ENCODE measurements at places on chromosomes 5 and 9. TPM values are rescaled to one million over a fixed set of nuclear protein-coding genes. Genes with fewer than 3 reads are reported as not detected.

GRCh38 chr5:148992265-148992664 is 70.6 kb downstream of the SH3TC2 start:
- no peak for DNase-seq
- no peaks in the 10 kb centered on the region for H3K4me1 ChIP-seq
- H3K4me3 ChIP-seq = no peak overlapping the region
- H3K27me3 ChIP-seq = peaks cover 21% of the 10 kb centered on the region
- no peaks in the 10 kb centered on the region for H3K36me3 ChIP-seq

SMIM33 gene
- total RNA-seq = not detected

DNA sequence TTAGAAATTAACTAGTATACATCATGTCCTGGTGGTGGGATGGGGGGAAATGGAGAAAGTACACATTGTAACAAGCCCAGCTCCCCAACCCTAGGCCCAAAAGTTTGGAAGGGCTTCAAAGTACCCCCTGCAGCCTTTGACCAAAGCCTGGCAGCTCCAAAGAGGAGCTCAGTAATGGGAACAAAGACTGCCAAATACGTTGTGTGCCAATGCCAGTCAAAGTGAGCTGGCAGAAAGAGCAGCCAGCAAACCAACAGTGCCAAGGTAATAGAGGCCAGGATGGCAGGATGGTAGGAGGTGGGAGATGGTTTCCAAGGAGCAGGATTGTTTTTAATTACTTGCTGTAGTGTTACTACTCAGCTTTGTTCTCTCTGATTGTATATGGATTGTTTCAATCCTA is 248.3 kb downstream of the COX7C start:
- H3K27me3 ChIP-seq = peaks cover 3% of the 10 kb centered on the region
- H3K27ac ChIP-seq = no peak overlapping the region
- no peaks in the 10 kb centered on the region for H3K36me3 ChIP-seq
- H3K4me1 ChIP-seq = no peaks in the 10 kb centered on the region
- no peak overlapping the region for H3K4me3 ChIP-seq

SOHLH1 gene
- total RNA-seq = not detected

DNA sequence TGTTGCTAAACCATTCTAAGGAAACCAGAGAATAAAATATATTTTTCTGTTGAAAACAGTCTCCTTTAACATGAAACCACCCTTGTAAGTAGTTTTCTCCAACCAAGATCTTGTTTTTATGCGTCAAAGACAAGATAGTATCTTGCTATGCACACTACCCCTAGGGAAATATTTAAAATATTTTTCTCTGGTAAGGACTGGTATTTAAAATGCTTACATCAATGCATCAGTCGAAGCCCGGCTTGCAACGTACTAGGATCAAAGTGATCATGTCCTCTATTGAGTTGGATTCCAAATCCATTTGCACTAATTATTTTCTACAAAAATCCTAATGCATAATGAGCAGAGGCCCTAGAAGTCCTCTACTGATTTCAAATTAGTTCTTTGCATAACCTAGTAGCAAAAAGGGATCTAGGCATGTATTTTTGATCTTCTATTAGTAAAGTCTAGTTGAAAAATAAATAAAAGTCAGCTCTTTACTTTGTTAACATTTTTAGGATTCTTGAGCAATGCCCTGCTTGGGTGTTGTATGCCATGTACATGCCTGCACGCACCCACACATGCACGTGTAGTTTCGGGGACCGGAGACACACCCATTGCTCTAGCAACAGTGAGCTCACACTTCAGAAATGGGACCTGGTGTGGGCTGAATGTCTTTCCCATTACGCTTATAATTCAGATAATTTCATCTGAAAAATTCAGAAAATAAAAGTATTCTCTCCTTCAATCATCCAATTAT is 165.0 kb upstream of the GPR151 start:
- H3K36me3 ChIP-seq = no peaks in the 10 kb centered on the region
- no peak for DNase-seq
- H3K27ac ChIP-seq = no peak overlapping the region

- H3K4me1 ChIP-seq = no peaks in the 10 kb centered on the region
- H3K27ac ChIP-seq = no peak overlapping the region
- H3K36me3 ChIP-seq = no peaks in the 10 kb centered on the region
Observed at GRCh38 chr9:2645569-2645968, 24.0 kb downstream of the VLDLR start.

SLC36A2 gene
- not detected for total RNA-seq

- no peaks in the 10 kb centered on the region for H3K36me3 ChIP-seq
- H3K27me3 ChIP-seq = no peaks in the 10 kb centered on the region
- H3K4me3 ChIP-seq = no peak overlapping the region
- no peaks in the 10 kb centered on the region for H3K4me1 ChIP-seq
- no peak overlapping the region for H3K27ac ChIP-seq
- no peak for DNase-seq
Observed at GRCh38 chr5:119948162-119948561, 318.8 kb downstream of the FAM170A start.

DNA sequence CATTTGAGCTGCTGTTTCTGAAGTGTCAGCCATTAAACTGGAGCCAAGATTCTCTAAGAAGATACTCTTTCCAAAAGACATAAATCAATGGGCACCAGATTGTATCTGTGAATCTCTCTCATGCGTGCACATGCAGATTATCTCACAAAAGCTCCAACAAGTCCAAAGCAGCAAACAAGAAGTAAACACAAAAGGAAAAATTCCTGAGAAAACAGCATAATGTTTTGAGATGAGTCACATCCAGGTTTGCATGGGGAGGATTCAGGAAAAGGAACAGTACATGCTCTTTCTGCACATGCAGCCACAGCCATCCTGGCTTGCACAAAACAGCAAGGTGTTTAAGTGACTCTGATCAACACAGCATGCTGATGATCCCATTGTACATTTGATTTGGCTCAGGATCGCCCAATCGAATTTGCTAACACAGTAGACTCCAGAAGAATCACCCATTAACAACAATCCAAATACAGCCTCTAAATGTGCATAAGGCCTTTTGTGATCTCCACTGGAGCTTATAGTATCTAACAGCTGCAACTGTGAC is 143.1 kb downstream of the ELAVL2 start:
- H3K36me3 ChIP-seq = no peaks in the 10 kb centered on the region
- no peaks in the 10 kb centered on the region for H3K4me1 ChIP-seq
- H3K27me3 ChIP-seq = no peaks in the 10 kb centered on the region
- H3K27ac ChIP-seq = no peak overlapping the region
- DNase-seq = no peak
- no peak overlapping the region for H3K4me3 ChIP-seq

PCDHGA11 gene
- 1.1 TPM for total RNA-seq

KCNV2 gene
- total RNA-seq = not detected

DNA sequence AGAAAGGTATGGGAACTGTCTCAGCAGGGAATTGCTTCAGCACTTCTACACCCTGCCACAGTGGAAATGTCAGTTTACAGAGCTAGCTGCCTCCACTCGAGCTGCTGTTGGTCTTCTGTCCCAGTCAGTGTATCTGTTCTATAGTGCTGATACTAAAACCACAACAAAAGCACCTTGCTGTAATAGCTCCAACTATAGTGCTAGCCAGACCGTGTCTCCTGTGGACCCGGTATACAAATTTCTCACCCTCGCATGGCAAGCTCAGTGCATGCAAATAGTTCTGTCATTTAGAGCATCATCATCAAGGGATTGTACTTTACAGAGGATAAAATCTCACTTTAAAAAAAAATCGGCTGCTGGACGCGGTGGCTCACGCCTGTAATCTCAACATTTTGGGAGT is 51.5 kb upstream of the IQGAP2 start:
- peaks cover 3% of the 10 kb centered on the region for H3K27me3 ChIP-seq
- H3K36me3 ChIP-seq = no peaks in the 10 kb centered on the region
- DNase-seq = peak; percentile 16
- peak overlapping the region; percentile 66 for H3K27ac ChIP-seq

TAL2 gene
- total RNA-seq = not detected

DNA sequence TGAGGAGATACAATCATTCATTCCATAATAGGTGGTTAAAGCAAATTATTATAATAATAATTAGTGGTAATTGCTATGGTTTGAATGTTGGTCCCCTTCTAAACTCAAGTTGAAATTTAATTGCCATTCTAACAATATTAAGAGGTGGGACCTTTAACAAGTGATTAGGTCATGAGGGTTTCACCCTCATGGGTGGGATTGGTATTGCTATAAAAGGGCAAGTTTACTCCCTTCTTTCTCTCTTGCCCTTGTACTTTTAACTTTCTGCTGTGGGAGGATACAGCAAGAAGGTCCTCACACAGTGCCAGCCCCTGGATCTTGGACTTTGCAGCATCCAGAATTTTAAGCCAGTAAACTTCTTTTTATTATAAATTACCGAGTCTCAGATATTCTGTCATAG is 101.9 kb upstream of the PARP8 start:
- H3K27ac ChIP-seq = no peak overlapping the region
- no peaks in the 10 kb centered on the region for H3K27me3 ChIP-seq
- H3K4me3 ChIP-seq = no peak overlapping the region
- H3K4me1 ChIP-seq = peaks cover 10% of the 10 kb centered on the region

- H3K36me3 ChIP-seq = peaks cover 37% of the 10 kb centered on the region
- peak overlapping the region; percentile 62 for H3K27ac ChIP-seq
Observed at GRCh38 chr9:92970467-92970923, 23.2 kb downstream of the FGD3 start.

DNA sequence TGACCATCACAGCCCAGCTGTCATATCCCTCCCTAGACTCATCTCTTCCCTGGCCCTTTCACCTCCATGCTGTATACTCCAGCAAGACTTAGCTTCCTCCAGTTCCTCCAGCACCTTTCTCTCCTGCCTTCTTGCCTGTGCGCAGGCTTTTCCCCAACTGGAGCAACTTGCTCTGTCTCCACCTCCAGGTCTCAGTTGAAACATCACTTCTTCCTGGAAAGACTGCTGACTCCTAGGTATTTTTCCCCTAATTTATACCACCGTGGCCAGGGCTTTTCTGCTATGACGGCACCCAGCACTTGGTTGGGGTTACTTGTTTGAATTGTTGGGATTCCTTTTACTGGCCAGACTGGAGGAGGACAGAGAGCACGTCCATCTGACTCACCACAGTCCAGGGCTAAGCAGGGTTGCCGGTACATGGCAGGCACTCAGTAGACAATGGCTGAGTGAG is 67.5 kb downstream of the KCNIP1 start:
- no peak overlapping the region for H3K4me3 ChIP-seq
- H3K4me1 ChIP-seq = no peaks in the 10 kb centered on the region
- no peaks in the 10 kb centered on the region for H3K36me3 ChIP-seq
- no peak for DNase-seq
- peaks cover 20% of the 10 kb centered on the region for H3K27me3 ChIP-seq

DNA sequence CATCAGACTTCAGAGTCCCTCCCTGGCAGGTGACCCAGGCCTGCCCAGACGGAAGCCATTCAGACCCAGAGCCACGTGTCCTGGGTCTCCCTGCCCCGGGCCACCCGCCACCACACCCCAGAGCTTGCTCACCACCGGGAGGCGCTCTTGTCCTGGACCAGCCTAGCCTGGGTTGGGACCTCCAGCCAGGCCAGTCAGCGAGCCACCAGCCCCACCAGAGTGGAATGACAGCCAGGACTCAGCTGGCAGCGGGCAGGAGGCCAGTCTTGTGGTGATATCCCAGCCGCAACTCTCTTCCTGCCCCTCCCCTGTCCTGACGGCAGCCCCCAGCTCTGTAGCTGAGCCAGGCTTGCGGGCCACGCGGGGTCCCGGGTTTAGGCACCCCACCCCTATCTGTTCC is 1.7 kb upstream of the PTGDS start:
- no peaks in the 10 kb centered on the region for H3K4me1 ChIP-seq
- H3K4me3 ChIP-seq = no peak overlapping the region
- H3K27me3 ChIP-seq = peaks cover 15% of the 10 kb centered on the region
- H3K27ac ChIP-seq = no peak overlapping the region

DNA sequence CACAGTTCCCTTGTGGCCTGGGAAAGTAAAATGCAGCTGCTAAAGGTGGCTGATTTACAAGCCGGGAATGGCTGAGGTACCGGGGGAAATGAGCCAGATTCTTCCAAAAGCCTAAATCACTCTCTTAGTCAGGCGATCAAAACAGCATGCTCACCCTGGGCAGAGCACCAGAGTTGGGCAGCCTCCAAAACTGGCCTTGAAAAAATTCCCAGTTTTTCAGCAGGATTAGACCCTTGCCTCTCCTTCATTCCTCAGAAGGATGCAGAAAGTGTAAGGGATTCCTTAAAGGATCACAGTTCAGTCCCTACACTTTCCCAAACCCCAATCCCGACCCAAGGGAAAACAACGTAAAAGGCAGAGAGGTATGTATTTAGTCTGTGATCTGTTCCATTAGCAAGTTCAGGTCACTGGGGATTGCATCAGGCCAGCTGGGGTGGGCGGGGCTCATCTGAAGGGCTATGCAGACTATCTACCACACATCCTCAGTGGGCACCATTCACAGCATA is 16.9 kb downstream of the TMEM174 start:
- no peaks in the 10 kb centered on the region for H3K36me3 ChIP-seq
- no peak overlapping the region for H3K27ac ChIP-seq
- H3K4me3 ChIP-seq = no peak overlapping the region

SDHA gene
- total RNA-seq = 90.5 TPM

- H3K36me3 ChIP-seq = no peaks in the 10 kb centered on the region
- peaks cover 3% of the 10 kb centered on the region for H3K27me3 ChIP-seq
- H3K4me3 ChIP-seq = no peak overlapping the region
- no peak for DNase-seq
- peaks cover 12% of the 10 kb centered on the region for H3K4me1 ChIP-seq
Observed at GRCh38 chr5:57311921-57312735, 138.3 kb downstream of the GPBP1 start.

PCA3 gene
- total RNA-seq = not detected
